ENCODE measurements at places on chromosomes 3 and 15.

GRCh38 chr3:22121068-22121701 lies 370.2 kb upstream of the ZNF385D start:
- no peak for DNase-seq

DNA sequence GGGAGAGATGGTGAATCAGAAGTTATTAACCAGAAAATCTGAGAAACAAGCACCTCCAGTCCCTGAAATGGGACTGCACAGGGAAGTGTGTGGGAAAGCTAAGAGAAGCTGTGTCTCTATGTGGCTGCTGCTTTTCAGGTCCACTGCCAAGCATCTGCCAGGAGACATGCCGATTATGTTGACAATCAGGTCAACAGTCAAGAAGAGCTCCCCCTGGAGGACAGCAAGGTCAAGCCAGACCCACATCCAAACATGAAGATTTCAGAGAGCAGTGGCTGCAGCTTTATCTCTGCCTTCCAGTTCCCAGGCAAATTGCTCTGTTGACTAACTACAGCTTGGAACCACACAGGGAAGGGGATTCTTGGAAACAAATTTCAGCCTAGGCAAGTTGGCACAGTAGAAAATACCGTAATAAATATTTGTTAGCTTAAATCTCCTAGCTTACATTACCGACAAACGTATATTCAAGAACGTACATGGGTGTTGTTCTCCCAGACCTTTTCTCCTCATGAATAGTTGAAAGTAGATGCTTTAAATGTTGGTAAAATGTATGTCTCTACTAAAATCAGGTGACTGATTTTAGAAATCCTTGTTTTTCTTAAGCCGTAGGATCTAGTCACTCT lies 394.5 kb upstream of the RARB start:
- peak; percentile 38 for DNase-seq

- peak; percentile 49 for DNase-seq
These were observed 1.2 kb downstream of the YEATS2 start for GRCh38 chr3:183698756-183699155.

GRCh38 chr3:31573036-31573779 lies 40.5 kb downstream of the STT3B start:
- no peak for DNase-seq

DNA sequence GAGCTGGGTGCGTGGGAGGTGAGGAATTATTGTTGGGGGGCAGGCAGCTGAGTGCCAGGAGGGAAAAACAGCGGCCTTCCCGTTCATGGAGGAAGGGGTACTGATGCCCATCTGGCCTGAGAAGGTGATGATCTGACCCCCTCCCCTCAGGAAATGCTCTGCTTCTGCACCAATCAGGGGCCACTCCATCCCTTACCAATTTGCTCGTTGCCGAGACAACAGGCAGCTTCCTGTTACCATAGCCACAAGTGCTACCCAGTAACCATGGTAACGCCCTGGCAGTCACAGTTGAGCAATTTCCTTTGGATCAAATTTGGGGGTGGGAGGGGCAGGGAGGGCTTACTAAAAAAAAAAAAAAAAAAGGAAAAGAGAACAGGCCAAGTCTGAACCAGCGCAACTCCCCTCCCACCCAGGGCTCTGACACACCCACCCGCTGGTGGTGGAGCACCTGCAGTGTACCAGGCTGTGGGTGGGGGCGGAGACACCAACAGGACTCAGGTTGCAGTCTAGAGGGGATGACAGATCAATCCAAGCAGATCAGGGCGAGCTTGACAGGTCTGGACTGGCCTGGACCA lies 13.7 kb downstream of the CELF6 start:
- peak; percentile 64 for DNase-seq

- DNase-seq: peak; percentile 43
These were observed 20.9 kb downstream of the OSBPL10 start for GRCh38 chr3:31959951-31960792.
